Lung microvascular endothelial cell (primary cell): ENCODE measurements at places on chromosomes 13 and 19.
A peak's percentile ranks its signal among the peaks of the same experiment; 100 is the strongest.

DNA sequence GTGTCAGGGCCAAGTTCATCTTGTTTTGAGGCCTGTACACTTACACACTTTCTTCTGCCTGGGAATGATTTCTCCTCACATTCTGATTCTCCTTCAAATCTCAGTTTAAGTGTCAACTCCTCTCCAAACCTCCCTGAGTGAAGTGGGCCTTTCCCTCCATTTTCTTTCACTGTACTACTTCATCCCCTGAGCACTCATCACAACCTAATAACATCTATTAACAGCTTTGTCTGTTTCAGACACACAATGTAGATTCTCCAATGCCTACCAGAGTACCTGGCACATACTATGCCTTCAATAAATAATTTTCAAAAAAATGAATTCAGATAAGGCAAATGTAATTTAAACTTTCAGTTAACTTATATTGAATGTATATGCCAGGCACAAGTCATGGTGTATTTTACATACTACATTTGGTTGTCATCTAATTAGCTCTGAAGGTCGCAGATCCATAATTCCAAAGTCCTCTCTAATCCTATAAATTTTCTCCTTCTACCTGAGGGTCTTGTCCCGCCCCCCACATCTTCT, 357 bp upstream of the COG6 start:
- DNase-seq, result no peak

DNA sequence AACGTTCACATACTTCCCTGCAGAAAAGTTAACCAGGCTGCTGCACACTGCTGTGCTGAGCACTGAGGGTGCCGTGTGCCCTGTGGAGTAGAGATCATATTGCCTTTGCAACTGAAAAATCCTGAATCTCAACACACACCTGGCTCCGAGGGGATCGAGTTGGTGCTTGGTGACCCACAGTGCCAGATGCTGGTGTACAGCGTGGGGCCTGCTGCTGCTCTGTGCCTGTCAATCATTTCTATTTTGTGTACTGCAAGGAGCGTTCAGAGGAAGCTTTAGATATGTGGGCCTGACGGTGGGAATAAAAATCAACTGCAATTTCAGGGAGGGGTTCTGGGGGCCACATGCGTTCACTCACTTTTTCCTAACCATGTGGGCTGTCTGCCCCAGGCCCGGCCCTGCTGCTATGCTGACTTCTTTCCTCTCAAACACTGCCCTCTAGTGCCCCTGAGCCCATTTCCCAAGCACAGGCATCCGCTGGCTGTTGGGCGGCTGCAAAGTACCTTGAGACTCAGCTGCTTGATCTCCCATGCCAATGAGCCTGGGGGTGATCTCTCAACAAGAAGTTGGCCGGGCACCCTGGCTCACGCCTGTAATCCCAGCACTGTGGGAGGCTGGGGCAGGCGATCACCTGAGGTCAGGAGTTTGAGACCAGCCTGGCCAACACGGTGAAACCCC, 9.7 kb upstream of the LENG8 start:
- peak; percentile 79 for DNase-seq

- no peak for DNase-seq
Measured at GRCh38 chr19:43318796-43319314, 34.6 kb upstream of the CD177 start.

DNA sequence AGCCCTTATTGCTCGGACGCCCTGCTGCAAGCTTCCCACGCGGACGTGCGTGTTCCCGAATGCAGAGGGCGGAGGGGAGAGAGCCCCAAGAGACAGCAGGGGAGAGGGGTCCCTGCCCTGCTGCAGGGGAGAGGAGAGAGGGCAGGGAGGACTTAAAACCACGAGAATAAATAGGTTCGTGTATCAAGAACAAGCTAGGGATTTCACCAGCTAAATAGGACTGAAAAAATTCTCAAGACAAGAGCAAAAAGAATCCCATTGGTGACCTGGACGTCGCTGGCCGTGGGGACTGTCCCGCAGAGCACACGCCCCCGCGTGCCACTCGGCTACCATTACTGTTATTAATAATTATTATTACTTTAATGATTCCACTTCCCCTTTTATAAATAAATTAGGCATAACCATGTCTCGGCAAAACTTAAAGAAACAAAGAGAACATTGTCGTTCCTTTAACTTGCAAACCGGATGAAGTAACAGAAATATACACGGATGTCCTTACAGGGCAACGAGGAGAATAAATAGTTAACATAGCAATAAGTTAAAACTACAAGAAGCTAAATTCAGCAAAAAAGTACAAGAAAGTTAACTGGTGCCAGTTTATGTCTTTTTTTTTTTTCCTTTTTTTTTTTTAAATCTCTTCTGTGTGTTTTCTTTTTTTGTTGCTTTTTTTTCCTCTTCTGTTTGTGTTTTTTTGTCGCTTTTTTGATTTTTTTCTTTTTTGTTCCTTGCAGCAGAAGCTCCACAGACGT, 16.6 kb downstream of the PRKCSH start:
- no peak for DNase-seq

DNA sequence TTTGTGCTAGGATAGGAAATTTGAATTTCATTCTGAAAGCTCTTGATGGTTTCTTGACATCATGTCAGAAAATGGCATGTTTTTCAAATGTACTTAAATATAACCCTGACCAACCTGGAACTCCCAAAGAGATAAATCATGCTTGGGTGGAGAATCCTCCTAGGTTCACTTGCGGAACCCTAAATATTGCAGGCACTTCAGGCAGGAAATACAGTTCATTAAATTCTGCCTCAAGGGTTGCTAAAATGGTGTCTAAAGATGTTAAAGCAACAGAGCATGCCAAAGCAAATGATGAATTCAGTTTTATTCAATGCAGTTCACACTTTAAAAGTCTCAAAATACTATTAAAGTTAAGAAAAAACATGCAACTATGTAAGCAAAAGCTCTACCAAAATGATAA, 415.9 kb downstream of the SLITRK6 start:
- DNase-seq, result no peak

DNA sequence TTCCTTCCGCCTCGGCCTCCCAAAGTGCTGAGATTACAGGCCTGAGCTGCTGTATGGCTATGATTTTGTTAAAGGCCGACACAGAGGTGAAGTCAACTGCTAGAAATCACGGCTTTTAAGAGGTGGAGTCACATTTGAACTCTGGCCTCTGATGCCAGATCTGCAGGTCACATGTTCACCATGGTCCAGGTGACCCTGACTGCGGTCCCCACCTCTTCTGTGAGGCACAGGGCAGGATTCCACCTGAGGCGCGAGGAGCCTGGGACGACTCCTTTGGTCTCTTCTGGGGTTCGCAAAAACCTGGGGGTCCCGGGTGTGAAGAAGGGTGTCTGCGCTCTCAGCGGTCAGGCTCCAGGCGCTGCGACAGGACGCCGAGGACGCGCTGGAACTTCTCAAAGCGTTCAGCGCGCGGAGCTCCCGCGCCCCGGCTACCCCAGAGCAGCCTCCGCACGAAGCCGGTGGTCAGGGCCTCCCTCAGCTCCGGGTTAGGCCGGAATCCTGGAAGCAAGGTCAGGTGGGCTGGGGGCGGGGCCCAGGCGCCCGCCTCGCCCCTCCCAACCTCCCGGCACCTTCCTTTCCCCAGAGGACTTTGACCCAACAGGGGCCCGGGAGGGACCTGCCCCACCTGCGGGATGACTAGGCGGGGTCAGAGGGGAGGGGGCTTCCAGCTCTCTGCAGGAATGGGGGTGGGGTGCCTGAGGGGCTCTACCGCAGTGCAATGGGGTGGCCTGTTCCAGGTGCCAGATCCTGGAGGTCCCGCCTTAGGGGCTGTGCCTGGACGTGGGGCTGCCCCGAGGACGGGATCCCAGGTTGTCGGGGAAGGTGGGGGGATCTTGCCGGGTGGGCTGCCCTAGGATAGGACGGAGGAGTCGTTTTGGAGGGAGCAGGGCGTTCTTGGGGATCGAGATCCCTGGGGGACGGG, 13.0 kb downstream of the TRIP10 start:
- DNase-seq, result no peak

GRCh38 chr19:55537741-55538111, 793 bp upstream of the SBK2 start:
- no peak for DNase-seq

GRCh38 chr13:93174260-93174659, 52.3 kb upstream of the GPC6 start:
- DNase-seq, result no peak

DNA sequence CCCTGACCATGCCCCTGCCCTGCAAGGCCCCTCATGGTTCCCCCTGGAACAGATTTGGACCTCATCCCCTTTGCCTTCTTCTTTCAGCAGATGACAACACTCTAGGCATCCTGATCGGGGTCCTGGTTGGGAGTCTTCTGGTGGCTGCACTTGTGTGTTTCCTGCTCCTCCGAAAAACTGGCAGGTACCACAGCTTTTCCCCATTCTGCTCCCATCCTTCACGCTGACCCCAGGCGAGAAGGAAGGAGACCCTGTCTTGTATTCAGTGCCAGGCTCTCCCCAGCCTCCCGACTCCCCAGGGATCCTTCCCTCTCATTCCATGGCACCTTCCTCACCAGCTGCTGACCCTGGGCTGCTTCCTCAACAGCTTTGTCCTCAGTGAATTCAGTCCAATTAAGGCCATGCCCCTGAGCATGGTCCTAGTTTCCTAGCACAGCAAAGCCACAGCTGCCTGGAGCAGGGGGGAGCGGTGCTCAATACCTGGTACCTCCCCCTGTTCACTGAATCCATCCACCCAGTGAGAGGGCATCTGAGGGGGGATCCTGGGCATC, 8.4 kb downstream of the CEACAM21 start:
- no peak for DNase-seq

DNA sequence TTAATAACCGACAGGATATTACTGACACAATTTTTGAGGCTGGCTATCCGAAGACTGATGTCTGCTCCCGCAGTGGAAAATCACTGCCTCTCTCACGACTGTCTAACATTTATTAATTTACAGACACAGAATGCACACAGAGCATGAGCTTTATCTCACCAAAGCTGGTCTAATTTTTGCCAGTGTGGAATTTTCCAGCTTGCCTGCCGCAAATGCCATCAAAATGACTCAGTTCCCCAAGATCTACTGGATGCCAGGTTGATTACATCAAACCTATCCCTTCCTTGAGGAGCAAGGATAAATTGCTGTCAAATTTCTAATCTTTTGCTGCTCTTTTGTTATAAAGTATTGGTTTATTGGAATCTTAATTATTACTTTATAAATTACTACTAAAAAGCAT, 1775.1 kb upstream of the PCDH20 start:
- DNase-seq, result no peak

- DNase-seq, result no peak
Measured at GRCh38 chr19:35026418-35026817, 3.9 kb upstream of the SCN1B start.
